ENCODE measurements at places on chromosomes 6 and 20.
A peak's percentile ranks its signal among the peaks of the same experiment; 100 is the strongest.

- DNase-seq: no peak
These were observed 34.2 kb downstream of the MAFB start for GRCh38 chr20:40654876-40655275.

DNA sequence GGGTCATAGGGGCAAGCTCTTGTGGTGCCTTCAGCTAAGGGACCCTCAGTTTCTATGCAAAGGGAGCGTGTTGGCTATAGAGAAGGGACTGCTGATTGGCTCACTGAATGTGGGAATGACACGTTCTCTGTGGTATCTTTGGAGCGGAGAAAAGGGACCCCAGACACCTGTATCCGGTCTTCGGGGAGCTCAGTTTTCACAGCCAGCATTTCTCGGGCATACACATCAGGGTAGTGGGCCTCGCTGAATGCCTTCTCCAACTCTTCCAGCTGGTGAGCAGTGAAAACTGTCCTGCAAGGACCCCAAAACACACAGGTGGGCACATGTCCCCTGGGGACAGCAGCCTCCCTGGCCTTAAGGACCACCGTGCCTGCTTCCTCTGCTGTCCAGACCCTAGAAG, 3.3 kb downstream of the VSX1 start:
- no peak for DNase-seq

DNA sequence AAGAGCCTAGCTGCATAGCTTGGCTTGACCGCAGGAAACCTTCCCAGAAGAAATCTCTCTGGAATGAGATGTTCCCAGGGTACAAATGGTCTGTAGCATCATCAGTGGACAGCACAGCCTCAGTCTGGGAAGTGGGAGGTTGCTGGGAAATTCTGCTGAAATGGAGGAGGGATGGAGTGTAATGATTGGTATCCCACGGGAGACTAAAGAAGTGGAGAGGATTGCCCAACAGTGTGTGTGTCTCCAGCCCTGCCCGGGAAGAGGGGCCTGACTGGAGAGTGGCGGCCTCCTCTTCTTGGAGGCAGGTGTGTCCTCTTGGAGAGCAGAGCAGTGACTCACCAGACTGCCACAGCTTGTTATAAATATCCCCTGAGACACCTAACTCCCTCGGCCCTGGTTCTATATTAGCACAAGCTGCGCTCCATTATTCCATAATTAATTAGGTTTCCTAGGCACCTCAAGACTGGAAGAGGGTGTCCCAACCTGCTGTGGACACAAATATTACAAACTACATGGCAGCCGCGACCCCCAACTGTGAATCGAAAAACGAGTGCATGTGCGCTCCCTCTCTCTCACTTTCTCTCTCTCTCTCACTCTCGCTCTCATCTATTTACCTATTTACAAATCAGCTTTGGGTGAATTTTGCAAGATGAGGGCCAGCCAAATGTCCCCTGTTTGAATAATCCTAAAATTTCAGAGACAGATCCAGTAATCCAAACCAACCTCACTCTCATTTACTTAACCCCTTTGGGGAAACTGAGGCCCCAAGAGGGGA, 68.8 kb downstream of the FGD2 start:
- peak; percentile 63 for DNase-seq

DNA sequence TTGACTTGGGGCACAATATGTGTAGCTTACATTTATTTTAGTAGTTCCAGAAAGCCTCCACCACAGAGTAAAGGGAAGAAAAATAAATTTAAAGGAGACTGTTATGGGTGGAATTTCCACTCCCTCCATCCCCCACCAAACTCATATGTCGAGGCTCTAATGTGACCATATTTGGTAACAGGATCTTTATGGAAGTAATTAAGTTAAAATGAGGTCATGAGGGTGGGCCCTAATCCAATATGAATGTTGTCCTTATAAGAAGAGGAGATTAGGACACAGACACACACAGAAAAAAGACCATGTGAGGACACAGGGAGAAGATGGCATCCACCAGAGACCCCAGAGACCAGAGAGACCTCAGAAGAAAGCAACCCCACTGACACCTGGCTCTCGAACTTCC, 189.7 kb downstream of the EDN1 start:
- peak; percentile 79 for DNase-seq

- DNase-seq: peak; percentile 7
These were observed 51.5 kb downstream of the PLCB1 start for GRCh38 chr20:8183526-8183925.

GRCh38 chr6:24761193-24761835, 13.4 kb upstream of the GMNN start:
- no peak for DNase-seq

DNA sequence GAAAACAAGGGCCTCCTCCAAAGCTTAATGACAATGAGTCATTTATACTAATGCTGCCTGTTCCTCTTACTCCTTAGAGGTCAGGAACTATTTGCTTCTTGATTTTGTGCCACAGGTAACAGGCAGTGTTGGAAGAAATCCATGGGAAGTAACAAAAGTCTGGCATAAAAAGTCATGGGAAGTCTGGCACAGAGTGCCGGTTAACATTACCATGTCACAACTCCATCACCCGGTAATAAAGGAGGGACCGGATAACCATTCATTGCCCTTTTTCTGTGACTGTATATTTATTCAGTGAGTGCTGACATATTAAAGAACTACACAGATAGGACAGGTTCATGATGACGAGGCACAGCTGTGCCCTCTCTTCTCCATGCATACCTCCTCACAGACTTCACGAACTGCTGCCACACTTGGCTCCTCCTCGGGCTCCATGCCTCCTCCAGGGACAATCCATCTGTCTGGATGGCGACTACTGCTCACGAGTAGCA, 50.9 kb downstream of the NUDT3 start:
- no peak for DNase-seq

DNA sequence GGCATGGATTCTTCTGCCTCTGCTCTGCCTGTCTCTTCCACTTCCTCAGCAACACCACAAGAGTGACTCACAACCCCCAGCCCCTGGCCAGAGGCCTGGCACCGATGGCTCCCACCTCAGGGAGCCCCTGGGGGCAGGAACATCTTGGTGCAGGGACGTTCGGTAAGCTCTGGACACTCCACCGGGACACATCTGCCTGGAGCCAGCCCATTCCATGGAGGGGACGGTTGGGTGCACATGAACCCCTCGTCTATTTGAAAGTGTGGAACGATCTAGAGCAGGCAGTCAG, 246.5 kb downstream of the ERMARD start:
- no peak for DNase-seq

DNA sequence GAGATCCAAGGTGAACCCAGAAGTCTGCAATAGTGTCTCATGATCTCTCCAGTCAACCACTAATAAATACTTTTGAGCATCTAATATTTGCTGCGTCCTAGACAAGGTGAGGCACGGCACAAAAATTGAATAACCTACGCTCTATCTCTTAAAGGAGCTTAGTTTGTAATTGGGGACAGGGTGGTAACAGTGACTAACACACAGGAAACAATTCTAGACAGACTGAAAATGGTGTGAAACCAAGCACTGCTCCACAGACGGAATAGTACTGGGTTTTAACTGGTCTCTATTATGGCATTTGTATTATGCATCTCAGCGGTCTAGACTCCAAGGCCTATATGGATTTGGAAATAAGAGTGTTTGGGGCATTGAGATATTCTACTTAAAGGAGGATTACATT, 120.1 kb downstream of the CLIC5 start:
- DNase-seq: no peak

DNA sequence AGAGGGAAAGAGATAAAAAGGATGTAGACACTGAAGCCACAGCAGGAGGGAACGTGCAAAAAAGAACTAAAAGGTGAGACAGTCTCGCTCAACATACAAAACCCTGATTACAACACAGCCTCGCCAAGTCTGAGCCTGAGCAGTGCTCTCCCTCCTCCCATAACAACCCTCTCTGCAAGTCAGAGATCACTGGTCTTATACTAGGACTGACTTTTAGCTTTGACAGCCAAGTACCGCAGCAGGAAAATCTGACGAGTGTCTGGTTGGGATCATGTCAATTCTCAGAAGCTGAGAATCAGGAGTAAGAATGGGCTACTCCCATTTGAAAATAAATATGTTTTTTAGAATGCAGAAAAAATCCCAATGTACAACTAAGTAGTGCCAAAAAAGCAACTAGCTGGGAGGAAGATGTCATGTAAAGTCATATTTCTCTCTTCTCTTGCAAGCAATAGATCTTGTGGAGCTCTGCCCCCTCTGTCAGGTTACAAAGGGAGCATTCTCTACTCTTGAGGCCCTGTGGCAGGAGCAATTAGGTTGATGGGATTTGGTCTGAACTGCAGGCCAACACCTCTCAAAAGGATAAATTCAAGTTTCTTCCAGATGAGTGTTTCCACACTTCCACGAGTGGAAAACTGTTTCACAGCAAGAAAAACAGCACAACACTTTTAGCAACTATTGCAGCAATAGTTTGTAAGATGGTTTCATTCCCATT, 118.9 kb upstream of the COL21A1 start:
- no peak for DNase-seq

DNA sequence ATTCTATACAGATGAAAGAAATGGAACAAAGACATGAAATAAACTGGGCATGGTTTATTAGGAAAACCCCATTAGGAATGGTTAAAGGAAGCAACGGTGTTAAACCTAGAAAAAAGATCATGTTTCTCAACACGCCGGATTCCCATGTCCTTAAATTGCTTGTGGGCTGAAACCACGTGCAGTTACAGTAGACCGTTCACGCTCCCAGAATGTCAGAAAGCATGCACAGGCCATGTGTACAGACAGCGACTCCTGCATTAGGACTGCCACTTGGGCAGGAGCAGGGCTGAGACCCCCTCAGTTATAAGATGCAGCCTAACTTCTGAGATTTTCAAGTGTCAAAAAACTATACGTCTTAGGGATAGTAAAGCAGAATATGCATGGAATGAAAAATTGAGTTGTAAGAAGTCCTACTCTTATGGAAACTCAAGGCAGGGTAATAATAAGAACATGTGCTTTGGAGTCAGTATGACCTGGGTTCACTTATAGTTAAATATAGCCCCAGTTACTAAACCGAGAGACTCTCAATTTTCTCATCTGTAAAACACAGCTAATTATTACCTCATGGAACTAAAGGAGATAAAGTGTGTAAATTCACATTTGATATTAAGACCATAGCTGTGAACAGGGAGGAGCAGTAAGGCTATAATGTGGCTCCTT, 174.0 kb upstream of the UST start:
- DNase-seq: no peak

DNA sequence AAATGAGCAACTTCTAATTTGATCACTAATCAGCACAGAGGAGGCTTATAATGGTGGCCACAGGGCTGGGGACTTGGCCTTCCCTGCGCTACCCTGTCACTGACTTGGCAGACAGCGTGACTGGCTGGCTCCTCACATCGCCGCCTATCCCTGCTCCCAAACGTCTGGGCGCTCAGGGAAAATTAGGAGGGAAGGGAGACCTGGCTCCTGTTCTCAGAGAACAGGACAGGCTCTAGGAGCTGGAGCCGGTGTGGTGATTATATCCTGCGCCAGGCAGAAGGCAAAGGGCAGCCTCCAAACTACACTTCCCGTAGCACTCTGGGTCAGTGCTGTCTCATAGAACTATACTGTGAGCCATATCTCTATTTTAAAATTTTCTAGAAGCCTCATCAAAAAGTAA, 53.4 kb downstream of the VEGFA start:
- no peak for DNase-seq

- DNase-seq: no peak
These were observed 54.1 kb downstream of the RBM38 start for GRCh38 chr20:57445298-57445697.

GRCh38 chr6:150720774-150721233, 121.1 kb downstream of the PLEKHG1 start:
- no peak for DNase-seq

DNA sequence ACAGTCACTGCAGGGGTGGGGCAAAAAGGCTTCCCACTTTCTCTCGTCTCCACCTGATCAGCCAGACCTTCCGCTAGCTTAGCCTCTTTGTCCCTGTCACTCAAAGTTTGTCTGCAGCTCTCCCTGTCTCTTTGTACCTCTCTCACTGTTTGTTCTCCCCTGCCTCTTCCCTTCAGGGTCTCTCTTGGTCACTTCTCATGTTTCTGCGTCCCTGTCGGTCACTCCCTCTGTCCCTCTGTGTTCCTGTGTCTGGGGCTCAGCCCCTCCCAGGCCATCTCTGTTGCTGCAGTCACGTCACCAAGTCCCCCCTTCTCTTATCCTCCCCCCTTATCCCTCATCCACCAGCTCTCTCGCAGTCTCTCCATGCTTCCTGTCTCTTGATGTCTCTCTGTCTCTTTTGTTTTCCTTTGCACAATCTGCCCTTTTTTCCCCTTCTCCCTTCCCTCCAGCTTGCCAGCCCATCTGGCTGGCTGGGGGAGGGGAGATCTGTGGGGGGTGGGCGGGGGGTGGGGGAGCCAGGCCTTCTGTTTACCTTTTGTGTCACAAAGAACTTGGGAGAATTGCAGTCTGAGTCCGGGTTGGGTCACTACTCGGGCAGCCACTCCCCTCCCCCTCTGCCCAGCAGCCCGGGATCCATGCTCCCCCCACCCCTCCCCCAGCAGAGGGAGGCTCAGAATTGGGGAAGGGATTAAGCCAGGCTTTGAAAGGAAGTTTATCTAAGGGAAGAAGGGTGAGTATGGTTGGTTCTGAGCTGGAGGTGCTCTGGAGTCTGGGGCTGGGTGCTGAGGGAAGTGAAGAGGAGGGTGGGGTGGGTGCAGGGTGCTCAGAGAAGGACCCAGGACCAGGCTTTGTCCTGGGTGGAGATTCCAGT, 32.3 kb downstream of the FOXP4 start:
- DNase-seq: peak; percentile 8

- no peak for DNase-seq
These were observed 3.1 kb upstream of the CCDC167 start for GRCh38 chr6:37502703-37503291.

GRCh38 chr20:50582591-50583234, 72.5 kb downstream of the PTPN1 start:
- DNase-seq: no peak

DNA sequence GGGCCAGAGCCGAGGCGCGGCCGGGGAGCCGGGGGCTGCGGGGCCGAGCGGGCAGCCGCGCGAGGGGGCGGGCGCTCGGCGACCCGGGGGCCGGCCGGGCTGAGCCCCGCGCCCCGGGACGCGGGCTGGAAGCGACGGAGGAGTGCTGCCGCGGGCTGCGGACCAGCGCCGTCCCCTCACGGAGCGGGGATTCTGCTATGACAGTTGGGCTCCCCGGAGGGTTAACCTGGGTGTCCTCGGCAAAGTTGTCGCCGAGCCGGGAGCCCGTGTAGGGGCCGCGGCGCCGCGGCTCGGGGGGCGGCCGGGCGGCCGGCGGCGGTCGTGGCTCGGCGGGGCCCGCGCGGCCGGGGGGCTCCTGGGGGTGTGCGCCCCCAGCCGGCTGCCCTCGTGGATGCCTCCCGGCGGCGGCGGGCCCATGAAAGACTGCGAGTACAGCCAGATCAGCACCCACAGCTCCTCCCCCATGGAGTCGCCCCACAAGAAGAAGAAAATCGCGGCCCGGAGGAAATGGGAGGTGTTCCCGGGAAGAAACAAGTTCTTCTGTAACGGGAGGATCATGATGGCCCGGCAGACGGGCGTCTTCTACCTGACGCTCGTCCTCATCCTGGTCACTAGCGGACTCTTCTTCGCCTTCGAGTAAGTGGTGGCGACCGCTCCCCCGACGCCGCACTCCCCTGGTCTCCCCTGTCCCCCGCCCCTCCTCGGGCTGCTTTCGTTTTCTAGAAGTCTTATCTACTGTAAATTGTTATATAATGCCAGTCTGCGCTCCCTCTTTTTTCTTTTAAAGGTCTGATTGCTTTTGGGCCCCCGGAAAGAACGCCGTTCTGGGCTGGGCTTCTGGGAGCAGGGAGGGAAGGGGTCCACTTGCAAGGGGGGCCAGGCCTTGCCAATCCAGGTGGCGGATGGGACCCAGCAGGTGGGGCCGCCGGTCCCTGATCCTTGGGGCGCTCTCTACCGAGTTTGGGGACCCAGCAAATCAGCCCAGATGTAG, 936 bp downstream of the ZDHHC14 start:
- DNase-seq: no peak

Measured in fibroblast of skin of left quadriceps (primary cell).